ENCODE measurements at places on chromosomes 7 and 10. TPM values are rescaled to one million over a fixed set of nuclear protein-coding genes. Genes with fewer than 3 reads are reported as not detected.

DNA sequence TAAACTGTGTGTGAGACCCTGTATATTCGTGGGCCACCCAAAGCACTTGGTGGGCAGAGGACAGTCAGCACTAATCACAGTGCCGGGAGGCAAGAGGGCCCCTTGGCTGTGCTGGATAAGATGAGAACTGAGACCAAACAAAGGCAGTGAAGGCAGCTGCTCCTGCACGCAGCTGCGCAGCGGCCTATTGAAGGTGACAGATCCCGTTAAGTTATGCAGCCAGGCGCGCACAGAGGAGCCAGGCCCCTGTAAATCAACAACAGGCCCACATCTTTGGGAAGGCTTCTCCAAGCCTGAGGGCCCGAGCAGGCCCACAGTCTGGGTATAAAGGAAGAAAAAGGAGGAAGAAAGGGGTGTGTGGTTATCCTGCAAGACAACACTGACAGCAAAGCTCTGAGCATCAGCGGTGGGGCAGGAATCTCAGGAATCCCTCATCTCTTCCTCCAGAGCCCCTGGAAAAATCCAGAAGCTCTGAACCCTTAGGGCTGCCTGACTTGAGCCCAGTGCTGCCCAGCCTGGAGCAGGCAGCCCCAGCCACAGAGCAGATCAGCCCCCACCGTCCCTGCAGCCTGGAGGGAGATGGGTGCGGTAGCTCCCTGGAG, 154.2 kb downstream of the ARHGAP12 start:
- H3K36me3 ChIP-seq, result no peaks in the 10 kb centered on the region
- DNase-seq, result no peak
- no peak overlapping the region for H3K4me3 ChIP-seq
- H3K4me1 ChIP-seq, result no peaks in the 10 kb centered on the region
- no peaks in the 10 kb centered on the region for H3K27me3 ChIP-seq

GRCh38 chr10:70312972-70313371, 29.2 kb upstream of the NPFFR1 start:
- peaks cover 6% of the 10 kb centered on the region for H3K4me1 ChIP-seq
- no peaks in the 10 kb centered on the region for H3K36me3 ChIP-seq
- no peaks in the 10 kb centered on the region for H3K27me3 ChIP-seq
- H3K27ac ChIP-seq, result no peak overlapping the region
- H3K4me3 ChIP-seq, result no peak overlapping the region

DNA sequence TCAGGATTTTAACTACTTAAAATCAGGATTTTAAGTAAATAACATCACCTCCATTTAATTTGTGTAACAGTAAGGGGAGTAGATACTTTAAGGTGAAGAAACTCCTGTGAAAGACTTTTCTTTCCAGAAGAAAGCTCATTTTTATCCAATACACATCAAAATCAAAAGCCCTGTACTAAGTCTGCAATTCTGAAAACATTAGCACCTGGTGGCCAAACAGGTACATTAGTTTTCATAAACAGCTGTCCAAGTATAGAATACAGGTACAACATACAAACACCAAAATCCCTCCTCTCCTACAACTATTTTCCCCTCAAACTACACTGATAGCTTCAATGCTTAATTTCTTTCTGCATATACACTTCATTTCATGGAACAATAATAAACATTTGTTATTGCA, 22.9 kb downstream of the FAM3C start:
- DNase-seq, result no peak
- peaks cover 21% of the 10 kb centered on the region for H3K4me1 ChIP-seq
- no peaks in the 10 kb centered on the region for H3K27me3 ChIP-seq

DNA sequence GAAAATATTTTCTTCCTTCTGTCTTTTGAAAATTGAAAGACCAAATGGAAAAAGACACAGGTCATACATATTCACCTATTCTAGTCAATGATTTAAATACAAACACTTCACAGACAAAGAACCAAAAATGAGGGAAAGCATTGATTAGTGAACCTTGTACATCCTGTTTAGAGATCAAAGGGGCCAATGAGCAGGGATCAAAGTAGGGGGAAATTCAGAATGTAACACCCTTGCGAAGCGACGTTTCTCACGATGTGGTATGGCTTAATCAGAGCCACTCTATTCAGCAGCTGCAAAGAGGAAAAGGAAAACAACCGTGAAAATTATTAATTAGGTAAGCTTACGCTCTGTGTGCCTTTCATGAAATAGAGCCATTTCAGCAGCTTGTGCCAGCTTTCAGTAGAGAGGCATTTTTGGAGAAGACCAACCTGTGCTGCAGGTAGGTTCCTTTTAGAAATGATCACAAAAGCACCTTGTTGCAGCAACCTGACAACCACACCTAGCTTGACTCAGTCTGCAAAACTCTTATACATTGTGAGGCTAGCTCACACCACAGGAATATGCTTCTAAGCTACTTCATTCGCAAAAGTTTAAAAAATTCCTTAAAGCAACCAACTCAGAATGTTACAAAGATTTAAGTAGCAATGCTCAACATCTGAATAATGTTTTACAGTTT, 78.0 kb downstream of the DKK1 start:
- no peak overlapping the region for H3K4me3 ChIP-seq
- H3K4me1 ChIP-seq, result no peaks in the 10 kb centered on the region
- H3K27ac ChIP-seq, result no peak overlapping the region
- DNase-seq, result no peak
- no peaks in the 10 kb centered on the region for H3K27me3 ChIP-seq
- H3K36me3 ChIP-seq, result no peaks in the 10 kb centered on the region

GRCh38 chr10:83522881-83523386, 616.4 kb upstream of the GHITM start:
- no peak for DNase-seq
- no peaks in the 10 kb centered on the region for H3K27me3 ChIP-seq
- H3K4me1 ChIP-seq, result no peaks in the 10 kb centered on the region
- H3K36me3 ChIP-seq, result no peaks in the 10 kb centered on the region

GRCh38 chr10:71620642-71621041, 98.9 kb downstream of the C10orf105 start:
- no peaks in the 10 kb centered on the region for H3K4me1 ChIP-seq
- H3K36me3 ChIP-seq, result no peaks in the 10 kb centered on the region
- no peaks in the 10 kb centered on the region for H3K27me3 ChIP-seq

DNA sequence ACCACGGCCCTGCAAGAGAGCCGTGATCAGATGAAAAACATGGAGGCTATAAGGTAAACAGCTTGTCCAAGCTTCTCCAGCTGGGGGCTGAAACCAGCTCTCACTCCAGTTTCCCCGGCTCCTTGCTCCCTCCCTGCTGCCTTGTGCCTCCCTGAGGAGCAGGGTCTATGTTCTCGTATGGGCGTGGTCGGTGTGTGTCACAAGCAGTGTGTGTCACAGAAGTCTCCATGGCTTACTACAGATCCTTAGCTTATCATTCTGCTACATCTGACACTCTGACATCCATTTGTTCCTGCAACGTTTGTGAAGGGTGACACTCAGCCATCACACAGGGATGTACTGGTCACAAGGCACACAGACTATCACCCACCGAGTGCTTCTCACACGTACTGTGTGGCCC, 54.6 kb downstream of the CSGALNACT2 start:
- H3K4me3 ChIP-seq, result no peak overlapping the region
- DNase-seq, result no peak
- H3K4me1 ChIP-seq, result no peaks in the 10 kb centered on the region

GRCh38 chr7:55073051-55073511, 54.3 kb downstream of the EGFR start:
- H3K4me3 ChIP-seq, result no peak overlapping the region
- H3K27me3 ChIP-seq, result no peaks in the 10 kb centered on the region
- DNase-seq, result no peak

DNA sequence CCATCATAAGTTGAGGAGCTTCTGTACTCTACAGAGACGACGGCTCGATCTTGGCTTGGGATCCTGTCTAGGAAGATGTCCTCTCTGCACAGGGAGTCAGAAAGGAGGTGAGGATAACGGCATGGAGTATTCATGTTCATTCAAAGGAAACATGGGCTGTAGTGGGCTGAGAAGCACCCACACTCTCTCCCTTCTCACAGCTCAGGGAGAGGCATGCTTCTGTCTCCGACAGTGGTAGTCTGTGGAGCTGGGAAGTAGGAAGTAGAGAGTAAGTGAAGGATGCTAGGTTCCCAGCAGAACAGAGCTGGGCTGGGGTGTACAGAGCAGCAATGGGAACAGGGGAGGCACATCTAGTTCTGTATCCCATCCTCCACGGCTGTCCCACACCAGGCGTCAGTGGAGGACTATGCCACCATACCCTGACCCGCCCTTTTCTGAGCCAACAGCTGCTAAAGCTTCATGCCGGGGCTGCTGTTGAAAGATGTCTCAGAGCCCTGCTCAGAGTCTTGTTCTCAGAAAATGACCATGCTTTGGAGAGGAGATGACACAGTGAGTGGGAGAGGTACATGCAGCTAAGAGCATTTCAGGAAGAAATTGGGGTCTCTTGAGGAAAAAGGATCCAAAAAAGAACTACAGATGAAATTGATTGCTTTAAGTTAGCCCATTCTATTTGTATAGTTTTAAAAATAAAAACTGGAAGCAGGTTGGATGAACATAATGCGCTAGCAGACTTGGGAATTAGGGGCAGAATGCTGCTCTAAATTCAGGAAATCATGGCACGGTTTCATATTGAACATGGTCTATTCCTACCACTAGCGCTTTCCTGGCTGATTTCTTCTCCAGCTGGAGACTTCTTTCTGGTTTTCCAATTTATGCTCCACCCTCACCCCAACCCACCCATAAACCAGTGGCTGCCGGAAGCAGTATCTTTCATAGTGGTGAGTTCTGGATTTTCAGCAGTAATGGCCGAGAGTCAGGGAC, 138.6 kb downstream of the CHN2 start:
- no peaks in the 10 kb centered on the region for H3K27me3 ChIP-seq
- no peaks in the 10 kb centered on the region for H3K36me3 ChIP-seq
- H3K4me1 ChIP-seq, result peaks cover 31% of the 10 kb centered on the region
- DNase-seq, result no peak

DNA sequence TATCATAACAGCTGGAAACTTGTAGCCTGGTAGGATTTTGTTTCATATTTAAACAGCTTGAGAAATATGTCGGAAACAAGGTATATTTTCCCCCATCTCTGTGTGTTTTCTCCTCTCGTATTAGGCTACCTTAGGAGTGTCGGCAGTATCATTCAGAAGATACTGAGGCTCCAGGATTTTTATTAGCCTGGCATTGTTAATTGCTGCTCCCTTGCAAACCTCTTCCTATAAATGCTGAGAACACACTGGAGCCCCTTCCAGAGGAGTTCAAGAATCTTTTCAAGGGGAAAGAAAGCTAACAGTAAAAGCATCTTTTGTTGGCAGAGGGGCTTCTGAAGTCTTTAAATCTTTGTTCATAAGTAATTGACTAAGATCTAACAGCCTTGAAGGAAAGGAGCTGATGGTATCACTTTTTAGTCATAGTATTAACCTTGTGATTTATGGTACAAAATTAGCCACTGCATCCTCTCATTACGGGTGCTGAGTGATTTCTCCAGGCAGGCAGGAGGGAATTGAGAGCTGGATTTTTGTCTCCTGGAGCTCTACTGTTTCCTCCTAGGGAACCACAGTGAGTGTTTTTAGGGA, 998.7 kb downstream of the LRMDA start:
- H3K36me3 ChIP-seq, result no peaks in the 10 kb centered on the region
- H3K4me3 ChIP-seq, result no peak overlapping the region
- DNase-seq, result no peak
- H3K27me3 ChIP-seq, result no peaks in the 10 kb centered on the region
- H3K27ac ChIP-seq, result no peak overlapping the region

- H3K27ac ChIP-seq, result no peak overlapping the region
- H3K4me3 ChIP-seq, result no peak overlapping the region
- no peak for DNase-seq
- H3K36me3 ChIP-seq, result no peaks in the 10 kb centered on the region
- H3K4me1 ChIP-seq, result peaks cover 16% of the 10 kb centered on the region
- H3K27me3 ChIP-seq, result no peaks in the 10 kb centered on the region
Observed at GRCh38 chr10:71881647-71882355, 30.8 kb upstream of the PSAP start.

DNA sequence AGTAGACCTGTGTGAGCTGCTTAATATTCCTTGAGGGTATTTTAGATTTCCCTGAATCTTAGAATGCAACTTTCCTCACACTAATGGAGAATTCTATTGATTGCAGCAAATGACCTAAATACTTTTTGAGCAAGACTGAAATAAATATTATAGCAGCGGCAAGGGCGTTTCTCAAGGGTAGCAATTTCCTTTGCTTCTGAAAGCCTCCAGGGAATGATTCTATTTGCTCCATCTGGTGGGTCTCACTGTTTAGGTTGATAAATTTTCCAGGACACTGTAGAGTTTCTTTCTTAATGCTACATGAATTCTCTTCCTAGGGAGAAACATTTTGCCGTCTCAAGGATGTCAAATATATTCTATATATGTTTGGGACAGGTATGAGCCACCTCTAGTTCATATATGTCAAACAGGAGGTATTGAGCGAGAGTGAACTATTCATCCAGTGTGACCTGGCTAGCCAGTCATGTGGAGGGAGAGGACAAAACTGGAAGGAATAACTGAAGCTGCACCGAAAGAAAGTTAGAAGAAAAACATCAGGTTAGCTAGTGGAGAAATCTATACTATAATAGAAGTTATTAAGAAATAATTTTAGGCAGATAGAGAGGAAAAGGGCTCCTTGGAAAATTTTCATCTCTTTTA, 57.9 kb upstream of the FZD8 start:
- no peak for DNase-seq
- H3K27me3 ChIP-seq, result no peaks in the 10 kb centered on the region
- H3K4me1 ChIP-seq, result no peaks in the 10 kb centered on the region
- H3K4me3 ChIP-seq, result no peak overlapping the region
- H3K27ac ChIP-seq, result no peak overlapping the region
- no peaks in the 10 kb centered on the region for H3K36me3 ChIP-seq

DNA sequence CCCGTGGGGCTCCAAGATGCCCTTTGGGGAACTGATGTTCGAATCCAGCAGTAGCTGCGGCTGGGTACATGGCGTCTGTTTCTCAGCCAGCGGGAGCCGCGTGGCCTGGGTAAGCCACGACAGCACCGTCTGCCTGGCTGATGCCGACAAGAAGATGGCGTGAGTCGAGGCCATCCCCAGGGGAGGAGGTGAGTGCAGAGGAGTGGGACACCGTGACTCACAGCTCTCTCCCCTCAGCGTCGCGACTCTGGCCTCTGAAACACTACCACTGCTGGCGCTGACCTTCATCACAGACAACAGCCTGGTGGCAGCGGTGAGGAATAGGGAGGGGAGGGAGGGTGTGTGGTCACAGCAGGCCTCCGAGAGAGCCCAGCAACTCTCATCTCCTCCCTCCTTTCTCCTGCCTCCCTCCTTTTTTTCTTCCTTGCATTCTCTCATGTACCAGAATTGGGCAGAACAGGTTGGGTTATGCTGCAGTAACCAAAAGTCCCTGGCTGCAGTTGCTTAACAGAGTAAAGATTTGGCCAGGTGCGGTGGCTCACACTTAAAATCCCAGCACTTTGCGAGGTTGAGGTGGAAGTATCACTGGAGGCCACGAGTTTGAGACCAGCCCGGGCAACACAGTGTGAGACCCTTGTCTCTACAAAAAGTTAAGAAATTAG, 16.5 kb downstream of the ARPC1B start:
- no peak for DNase-seq
- peaks cover 66% of the 10 kb centered on the region for H3K36me3 ChIP-seq
- H3K27ac ChIP-seq, result no peak overlapping the region
- peaks cover 23% of the 10 kb centered on the region for H3K4me1 ChIP-seq

ELOVL3 gene
- not detected for total RNA-seq

KNDC1 gene
- total RNA-seq, result 5.9 TPM

DNAH11 gene
- total RNA-seq, result 0.09 TPM

FGFR2 gene
- total RNA-seq, result 0.72 TPM

GALNT17 gene
- total RNA-seq, result not detected

SRPK2 gene
- total RNA-seq, result 121 TPM

PNLIPRP2 gene
- not detected for total RNA-seq

NUTM2A gene
- 1.7 TPM for total RNA-seq

CRPPA gene
- 2.1 TPM for total RNA-seq

UPK3B gene
- total RNA-seq, result 3.3 TPM

AQP1 gene
- 0.50 TPM for total RNA-seq

PRKG1 gene
- 0.35 TPM for total RNA-seq
